Stimulated activated CD8-positive, alpha-beta memory T cell treated with anti-CD3 and anti-CD28 coated beads, Interleukin-4, amount 100 ng/mL, for 4 hours (primary cell): ENCODE measurements at places on chromosomes 5 and 9.

- no peak for DNase-seq
These were observed 60.9 kb upstream of the GDNF start for GRCh38 chr5:37900692-37901091.

DNA sequence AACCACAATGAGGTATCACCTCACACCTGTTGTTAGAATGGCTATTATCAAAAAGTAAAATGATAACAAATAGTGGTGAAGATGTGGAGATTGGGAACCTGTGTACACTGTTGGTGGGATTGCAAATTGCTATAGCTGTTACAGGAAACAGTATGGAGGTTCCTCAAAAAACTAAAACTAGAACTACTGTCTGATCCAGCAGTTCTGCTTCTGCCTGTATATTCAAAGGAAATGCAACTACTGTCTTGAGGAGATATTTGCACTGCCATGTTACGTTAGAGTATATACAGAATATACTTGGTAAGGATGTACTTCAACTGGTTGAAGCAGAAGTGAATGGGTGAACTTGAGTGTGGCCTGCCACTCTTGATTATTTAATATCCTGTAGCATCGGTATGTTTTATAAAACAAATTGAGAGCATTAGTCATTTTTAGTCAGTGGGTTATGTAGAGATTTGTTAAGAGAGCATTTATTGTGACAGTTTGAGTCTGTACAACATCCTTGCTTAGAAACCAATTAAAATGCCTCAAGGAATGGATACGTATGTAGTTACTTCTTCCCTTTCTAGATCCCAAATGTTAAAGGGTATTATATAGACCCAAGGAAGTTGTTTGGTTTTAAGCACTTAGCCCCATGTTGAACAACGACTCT is 37.5 kb downstream of the ZCCHC7 start:
- no peak for DNase-seq

- DNase-seq: no peak
These were observed 224.3 kb upstream of the MAP3K1 start for GRCh38 chr5:56591081-56591480.

DNA sequence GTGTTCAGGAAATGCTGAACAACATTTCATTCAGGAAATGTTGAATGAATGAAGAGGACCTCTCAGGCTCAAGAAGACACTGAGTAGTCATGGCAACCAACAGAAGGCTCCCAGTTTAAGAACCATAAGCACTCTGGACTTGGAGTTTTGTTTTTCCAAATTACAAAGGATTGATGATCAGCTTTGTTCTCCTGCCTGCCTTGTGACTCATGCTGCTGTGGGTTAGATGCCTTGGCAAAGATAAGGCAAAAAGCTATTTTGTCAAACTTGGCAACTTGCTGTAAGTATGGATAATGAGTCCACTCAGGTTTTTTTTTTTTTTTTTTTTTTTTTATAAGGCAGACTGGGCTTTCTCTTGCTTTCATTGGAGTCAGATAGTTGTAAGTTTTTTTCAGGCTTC is 365.0 kb downstream of the TMEM232 start:
- no peak for DNase-seq

- no peak for DNase-seq
These were observed 330.3 kb downstream of the MLLT3 start for GRCh38 chr9:20292002-20292401.

GRCh38 chr9:81465468-81466011 is 223.8 kb downstream of the TLE1 start:
- no peak for DNase-seq

GRCh38 chr5:90641528-90641927 is 82.9 kb downstream of the ADGRV1 start:
- DNase-seq: no peak

GRCh38 chr5:149762958-149763630 is 33.0 kb downstream of the PPARGC1B start:
- no peak for DNase-seq

- DNase-seq: no peak
These were observed 670 bp downstream of the UGT3A1 start for GRCh38 chr5:35990520-35990919.

GRCh38 chr5:73338256-73339050 is 110.1 kb downstream of the FOXD1 start:
- DNase-seq: no peak
